Muscle of leg (tissue), 16 donors: ENCODE measurements at places on chromosomes 1 and 21. TPM values are rescaled to one million over a fixed set of nuclear protein-coding genes. Genes with fewer than 3 reads are reported as not detected.

The KCNE1 gene
- 0.31 TPM for total RNA-seq

The ZNF593OS gene
- 0.31 TPM for total RNA-seq

The PLA2G2D gene
- total RNA-seq, result not detected

The LYPD8 gene
- total RNA-seq, result not detected

The DYNLT4 gene
- total RNA-seq, result 0.40 TPM

The LMOD1 gene
- total RNA-seq, result 48.3 TPM

The NBPF6 gene
- total RNA-seq, result not detected

The KCNJ9 gene
- 0.09 TPM for total RNA-seq

The RGS8 gene
- 0.04 TPM for total RNA-seq

The LIPI gene
- total RNA-seq, result not detected

The ZNF683 gene
- not detected for total RNA-seq

The S100A5 gene
- total RNA-seq, result not detected

The FCGR3B gene
- total RNA-seq, result 0.13 TPM

The VANGL2 gene
- 2.3 TPM for total RNA-seq

The CTNNBIP1 gene
- 60.1 TPM for total RNA-seq

The DMBX1 gene
- not detected for total RNA-seq

The MEX3A gene
- total RNA-seq, result 9.4 TPM
